NCI-H1436 treated with DMSO at 0.1 percent for 48 hours (cell line): ENCODE measurements at places on chromosomes 3 and 15.
A peak's percentile ranks its signal among the peaks of the same experiment; 100 is the strongest.

GRCh38 chr3:112046599-112046998 is 12.1 kb downstream of the TMPRSS7 start:
- no peak for DNase-seq

GRCh38 chr3:113505867-113506266 is 9.1 kb downstream of the SPICE1 start:
- no peak for DNase-seq

DNA sequence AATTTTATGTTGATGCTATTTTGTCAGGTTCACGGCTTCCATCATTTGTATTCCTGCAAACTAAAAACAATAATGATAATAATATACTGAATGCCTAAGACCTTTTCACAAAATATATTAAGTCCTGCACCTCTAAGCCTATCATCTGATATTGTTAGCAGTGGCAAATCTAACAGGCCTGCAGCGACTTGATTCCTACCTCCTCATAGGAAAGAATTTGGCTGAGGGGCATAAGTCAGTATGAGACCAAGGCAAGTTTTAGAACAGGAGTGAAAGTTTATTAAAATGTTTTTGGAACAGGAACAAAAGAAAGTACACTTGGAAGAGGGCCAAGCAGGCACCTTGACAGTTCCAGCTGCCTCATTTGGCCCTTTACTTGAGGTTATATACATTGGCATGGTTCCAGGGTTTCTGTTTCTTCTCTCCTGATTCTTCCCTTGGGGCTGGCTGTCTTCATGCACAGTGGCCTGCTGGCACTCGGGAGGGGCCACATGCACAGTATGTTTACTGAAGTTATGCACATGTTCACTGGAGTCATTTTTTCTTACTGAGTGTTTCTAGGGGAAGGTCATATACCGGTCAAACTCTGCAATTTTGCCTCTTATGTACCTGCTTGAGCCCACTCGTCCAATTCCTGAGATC is 418.1 kb downstream of the EPHA6 start:
- DNase-seq: peak; percentile 54

DNA sequence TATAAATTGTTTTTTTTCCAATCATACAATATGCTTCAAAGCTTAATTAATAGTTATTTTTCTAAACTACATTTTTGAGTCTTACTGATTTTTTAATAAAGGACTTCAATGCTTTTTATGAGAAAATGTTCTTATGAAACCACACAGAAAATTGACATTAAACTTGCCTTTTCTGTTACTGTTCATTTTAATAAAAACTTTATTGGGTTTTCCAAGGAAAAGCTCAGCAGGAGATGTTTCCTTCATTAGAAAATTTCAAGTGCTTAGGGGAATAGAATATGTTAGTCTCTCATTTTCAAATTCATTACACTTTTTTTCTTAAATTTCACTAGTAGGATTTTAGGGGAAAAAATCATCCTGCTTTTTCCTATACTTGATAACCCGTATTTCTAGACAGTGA is 711.4 kb downstream of the DIPK2A start:
- no peak for DNase-seq

DNA sequence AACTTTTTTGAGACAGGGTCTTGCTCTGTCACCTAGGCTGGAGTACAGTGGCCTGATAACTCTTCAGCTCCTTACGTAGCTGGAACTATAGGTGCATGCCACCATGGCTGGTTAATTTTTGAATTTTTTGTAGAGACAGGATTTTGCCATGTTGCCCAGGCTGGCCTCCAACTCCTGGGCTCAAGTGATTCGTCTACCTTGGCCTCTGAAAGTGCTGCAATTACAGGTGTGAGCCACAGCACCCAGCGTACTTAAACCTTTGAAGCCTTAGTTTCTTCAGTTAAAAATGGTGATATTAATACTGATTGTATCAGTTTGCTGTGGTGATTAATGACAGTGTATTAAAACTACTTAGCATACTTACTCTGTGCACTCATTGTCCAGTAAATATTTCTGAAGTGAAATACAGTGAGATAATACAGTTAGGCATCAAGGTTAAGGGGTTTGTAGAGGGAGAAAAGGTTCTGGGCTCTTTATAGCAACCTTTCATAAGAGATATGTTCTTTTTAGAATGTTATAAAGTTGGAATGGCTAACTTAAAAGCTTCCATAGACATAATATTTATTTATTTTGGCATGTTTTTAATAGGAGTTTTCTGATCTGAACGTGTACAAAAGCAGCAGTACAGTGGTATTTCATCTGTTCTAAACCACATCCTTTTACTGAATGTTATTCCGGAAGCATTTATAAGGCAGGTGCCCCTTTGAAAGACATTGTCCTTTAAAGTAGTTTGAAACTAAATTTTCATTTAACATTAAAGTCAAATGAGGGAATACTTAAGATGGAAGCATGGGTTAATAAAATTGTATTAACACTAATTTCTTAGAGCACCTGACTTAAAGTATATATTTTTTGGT is 23.6 kb downstream of the NCK1 start:
- no peak for DNase-seq

DNA sequence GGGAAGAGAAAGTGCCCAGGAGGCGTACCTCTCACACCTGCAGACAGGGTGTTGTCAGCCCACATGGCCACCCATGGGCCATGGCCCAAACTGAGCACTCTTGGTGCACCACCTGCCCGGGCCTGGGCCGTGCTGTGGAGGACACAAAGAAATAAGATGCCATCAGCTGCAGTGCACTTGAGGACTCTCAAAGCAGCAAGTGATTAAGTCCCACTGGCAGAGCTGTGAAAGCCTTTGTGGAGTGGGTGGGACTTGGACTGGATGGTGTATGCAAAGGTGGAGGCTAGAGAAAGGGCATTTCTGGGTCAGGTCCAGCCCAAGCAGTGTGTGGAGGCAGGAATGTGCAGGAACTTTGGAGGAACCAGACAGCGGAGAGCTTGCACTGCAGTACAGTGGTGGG is 122.3 kb downstream of the MEGF11 start:
- DNase-seq: no peak

DNA sequence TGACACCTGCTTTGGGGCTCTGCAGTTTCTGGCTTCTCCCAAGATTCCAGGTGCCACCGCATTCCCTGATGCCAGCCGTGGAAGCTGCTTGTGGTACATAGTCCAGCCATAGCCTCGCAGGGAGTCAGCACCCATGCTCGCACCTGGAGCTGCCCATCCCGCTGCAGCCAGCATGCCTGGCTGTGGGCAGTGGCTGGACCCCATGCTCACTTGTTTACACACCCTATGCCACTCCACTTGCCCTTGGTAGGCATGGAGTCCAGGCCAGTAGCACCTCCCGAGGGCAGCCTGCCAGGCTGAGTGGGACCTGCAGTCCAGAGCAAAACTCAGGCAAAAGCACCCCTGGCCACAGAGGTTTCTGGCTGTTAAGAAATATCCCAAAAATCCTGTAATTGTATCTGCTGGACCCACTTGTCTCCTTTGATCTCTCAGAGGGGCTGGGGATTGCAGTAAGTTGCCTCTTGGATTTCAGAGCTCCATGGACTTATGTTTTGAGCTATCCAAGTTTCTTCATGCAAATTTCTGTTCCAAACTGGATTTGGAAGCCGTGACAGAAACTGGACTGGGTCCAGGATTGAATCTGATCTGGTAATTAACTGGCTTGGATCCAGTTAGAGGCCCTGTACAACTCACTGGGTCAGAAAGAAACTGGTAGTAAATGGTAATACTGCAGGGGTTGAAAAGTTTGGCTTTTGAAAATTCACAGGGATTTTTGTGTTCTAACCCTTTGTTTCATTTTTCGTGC is 149.3 kb downstream of the FMN1 start:
- no peak for DNase-seq

DNA sequence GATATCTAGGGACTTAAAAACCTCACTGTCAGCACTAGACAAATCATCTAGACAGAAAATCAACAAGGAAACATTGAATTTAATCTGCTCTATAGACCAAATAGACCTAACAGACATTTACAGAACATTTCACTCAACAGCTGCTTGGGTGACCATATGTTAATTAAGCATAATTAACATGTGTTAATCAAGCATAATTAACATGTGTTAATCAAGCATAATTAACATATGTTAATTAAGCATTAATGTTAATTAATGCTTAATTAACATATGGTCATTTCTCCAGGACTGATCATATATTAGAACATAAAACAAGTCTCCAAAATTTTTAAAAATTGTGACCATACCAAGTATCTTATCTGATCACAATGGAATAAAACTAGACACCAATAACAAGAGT is 137.3 kb upstream of the MME start:
- DNase-seq: no peak

- DNase-seq: no peak
Observed at GRCh38 chr15:83914906-83915305, 261.0 kb downstream of the ADAMTSL3 start.

DNA sequence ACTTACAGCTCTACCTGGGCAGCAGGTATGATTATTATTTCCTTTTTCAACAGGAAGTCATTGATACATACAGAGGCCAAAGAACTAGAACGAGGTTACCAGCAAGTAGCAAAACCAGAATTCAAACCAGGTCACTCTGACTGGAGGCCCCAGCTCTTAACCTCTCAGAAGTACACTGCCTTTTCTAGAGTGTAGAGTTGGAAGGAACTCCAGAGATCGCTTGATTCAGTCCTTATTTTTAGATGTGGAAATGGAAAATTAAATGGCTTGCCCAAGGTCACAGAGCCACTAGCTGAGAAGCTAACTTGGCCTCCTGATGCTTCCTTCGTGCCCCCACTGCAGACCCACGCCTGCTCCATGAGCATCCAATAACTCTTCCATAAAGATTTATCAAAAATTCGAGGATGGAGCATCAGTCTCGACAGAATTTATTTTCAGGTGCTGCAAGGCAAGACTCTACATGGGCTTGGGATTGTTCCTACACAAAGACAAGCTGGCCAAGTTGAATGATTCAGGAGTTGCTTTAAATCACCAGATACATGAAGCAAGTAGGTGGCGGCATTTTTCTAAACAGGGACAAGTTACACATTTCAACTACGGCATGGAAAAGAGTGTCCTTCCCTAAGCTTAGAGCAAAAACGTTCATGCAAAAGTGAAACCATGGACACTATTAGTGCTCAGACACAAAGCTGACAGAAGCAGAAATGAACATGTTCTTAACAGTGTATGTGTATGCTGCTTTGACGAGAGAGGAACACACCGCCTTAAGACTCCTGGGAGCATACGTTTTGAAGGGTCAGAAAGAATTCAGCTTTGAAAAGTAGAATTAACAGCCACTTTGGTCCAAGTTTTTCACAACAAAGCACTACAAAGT is 235.7 kb downstream of the THRB start:
- no peak for DNase-seq
